ENCODE measurements at places on chromosomes 1 and 21.
A peak's percentile ranks its signal among the peaks of the same experiment; 100 is the strongest.

- no peak for DNase-seq
Observed at GRCh38 chr1:46190539-46190938, 7.7 kb downstream of the POMGNT1 start.

GRCh38 chr1:238624776-238625175 lies 734.1 kb upstream of the ZP4 start:
- DNase-seq: no peak

DNA sequence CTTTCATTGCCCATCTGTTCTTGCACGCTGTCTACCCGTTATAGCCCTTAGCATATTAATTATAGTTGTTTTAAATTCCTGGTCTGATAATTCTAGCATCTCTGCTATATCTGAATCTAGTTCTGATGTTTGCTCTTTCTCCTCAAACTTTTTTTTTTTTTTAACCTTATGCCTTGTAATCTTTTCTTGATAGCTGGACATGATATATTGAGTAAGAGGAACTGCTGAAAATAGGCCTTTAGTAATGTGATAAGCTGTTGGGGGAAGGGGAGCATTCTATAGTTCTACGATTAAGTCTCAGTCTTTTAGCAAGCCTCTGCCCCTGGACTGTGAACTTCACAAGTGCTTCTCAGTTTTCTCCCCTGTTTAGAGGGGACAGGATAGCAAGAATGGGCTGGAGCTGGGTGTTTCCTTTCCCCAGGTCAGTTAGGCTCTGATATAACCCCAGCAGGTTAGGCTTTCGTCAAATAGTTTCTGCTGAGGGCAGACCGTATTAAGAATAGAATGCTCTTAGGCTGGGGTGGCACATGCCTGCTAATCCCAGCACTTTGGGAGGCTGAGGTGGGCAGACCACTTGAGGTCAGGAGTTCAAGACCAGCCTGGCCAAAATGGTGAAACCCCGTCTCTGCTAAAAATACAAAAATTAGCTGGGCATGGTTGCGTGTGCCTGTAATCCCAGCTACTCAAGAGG lies 62.2 kb downstream of the ZFYVE9 start:
- DNase-seq: no peak

DNA sequence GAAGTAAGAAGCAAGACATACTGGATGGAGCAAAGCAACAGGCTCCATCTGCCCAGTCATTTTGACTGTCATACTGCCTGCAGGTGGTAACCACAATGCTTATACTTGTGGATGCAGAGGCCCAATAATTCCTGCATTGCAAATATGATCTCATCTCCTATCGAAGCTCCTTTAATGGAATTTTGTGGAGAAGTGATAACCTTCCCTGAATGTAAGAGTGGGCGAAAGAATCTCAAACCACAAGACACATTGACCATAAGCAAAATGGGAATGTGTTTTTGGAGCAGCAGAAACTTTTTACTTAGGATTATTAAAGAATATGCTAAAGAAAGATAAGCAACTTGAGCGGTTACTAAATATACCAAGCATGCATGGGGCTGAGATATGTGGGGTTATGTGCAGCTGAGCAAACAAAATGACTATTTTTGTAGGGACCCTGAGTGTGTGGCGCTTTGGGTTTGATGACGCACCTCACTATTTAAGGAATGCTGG lies 77.4 kb upstream of the BACH1 start:
- DNase-seq: no peak

DNA sequence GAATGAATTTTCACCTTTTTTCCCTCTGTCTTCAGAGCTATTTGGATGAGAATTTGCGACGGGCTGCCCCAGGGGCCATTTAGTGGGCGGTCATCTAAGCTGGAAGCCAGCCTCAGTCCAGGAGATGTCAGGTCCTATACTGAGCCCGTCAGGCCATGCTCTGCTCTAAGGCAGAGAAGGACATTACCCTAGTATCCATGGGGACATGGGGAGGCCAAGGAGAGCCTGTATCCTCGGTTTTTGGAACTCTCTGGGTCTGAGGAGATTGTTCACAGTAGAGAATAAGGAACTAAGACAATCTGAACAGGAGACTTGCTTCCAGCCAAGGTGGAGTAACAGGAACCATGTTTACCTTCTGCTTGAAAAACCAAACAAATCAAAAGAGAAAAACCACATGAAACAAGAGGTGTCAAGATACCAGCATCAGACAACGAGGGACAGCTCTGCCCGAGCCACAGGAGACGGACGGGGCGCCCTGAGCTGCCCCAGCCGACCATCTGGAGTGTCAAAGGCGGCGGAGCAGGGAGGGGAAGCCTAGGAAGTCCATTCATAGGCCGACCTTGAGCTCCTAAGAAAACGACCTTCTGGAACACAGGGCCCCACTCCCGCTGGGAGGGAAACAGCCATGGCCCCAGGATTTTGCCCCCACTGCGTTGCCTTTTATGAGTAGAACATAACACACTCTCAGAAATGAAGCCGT lies 20.0 kb upstream of the ADARB1 start:
- no peak for DNase-seq

DNA sequence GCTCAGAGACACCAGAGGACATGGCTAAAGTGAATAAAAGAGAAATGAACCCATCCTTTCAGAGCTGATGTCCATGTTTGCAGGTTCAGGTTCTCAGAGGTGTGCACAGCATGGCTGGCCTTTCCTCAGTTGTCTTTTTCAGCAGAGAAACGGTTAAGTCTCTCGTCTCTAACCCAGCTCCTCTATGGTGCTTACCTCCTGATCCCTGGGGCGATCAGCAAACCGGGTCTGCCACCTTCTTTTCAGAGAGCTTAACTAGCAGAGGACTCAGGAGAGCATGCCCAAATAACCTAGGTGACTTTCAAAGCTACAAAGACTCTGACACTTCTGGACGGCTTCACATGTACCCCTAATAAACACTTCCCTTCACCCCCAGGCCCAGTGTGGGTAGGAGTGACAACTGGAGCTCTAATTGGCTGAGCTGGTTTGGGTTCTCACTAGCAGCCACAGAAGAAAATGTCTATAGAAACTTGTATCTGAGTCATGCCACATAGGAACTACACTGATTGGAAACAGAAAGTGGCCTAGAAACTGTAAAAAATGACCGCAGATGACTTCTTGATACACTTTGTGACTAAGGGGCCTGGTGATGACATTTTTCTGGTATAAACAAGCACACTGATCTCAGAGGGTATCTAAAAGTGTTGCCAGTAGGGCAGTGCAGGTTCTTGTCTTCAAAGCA lies at the start of gene AIM2:
AIM2 (minus strand) TSS at position 329 of the 682 bp plus-strand sequence. CDS start 3,267 bp downstream, outside the sequence.
- no peak for DNase-seq

- no peak for DNase-seq
Observed at GRCh38 chr1:202564958-202565495, 145.2 kb downstream of the SYT2 start.

GRCh38 chr1:51732701-51733425 lies 116.0 kb downstream of the OSBPL9 start:
- no peak for DNase-seq

DNA sequence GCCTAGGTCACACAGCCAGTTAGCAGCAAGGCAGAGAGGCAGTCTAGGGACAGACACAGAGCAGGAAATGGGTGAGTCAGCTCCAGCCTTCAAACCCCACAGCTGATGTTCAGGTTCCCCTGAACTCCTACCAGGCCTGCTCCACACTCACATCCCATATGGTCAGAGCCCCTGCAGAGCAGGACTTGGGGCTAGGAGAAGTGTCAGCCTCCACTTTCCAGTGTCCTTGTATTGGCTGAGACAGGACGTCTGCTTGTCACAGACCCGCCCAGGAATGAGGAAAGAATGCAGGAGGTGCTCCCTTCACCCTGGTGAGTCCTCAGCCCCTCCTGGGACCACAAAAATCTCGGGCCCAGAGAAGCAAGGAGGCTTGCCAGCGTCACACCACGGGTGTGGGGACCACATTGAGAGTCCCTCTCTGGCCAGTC lies 92.5 kb downstream of the LACTBL1 start:
- no peak for DNase-seq

DNA sequence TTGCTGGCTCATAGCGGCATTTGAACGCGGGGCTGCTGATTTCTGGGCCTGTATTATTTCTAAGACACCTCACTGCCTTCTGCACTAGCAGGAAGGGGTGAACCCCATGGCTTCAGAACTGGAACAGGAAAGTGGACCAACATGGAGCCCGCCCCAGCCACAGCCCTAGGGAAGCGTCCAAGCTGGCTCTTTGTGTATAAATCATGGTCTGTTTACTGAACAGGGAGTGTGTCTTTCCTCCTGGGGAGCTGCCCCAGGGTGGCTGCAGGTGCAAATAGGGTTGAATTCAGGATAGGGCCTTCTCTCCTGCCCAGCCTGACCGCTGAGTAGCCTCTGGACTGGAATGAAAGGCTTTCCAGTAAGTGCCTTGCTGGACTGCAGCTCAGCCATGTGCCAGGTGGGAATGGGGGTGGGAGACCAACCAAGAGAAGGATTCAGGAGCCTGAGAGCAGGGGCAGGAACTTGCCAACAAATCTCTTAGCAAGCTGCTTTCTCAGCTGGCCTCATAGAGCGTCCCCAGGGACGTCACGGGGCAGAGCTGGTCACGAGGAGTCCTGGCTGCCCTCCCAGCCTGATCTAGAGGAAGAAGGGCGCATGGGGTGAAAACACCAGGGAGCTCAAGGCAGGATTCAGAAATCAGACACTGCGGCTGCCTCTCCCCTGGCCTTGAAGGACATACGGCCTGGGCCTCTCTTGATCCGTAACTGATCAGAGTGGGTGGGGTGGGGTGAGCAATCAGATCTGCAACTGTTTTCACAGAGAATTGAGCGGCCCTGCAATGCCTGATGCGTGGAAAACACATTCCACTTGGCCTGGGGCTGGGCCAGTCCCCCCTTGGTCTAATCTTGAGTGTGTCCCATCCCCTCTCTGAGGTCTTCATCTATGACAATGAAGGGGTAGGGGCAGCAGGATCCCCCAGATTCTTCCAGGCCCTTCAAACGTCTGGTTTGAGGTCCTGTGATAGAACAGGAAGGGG lies 56.5 kb upstream of the SELENON start:
- DNase-seq: no peak

DNA sequence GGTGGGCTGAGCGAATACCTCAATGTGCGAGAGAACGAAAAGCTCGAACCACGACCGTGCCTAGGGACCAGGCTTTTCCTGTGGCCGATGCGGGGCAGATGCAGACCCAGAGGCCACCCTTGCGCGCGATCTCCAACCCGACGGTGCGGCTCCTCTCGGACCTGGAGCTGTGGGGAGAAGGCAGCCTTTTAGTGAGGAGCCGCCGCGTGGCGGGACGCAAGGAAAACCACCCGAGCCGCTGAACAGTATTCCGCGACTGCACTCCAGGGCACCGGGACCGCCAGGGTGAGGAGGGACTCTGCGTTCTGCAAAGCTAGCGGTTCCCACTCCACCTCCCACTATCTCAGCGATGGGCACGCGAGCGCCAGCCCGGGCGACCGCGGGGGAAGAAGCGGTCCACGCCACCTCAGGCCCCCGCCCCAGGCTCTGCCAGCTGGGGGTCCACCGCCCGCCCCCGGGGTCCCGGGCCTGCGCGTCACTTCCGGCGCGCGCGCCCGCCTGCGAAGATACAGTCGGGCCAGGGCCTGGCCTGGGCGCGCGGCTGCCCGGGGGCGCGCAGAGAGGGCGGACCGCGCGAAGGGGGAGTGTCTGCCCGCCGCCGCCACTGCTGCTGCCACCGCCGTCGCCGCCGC lies 66.5 kb upstream of the PRKACB start:
- peak; percentile 90 for DNase-seq

DNA sequence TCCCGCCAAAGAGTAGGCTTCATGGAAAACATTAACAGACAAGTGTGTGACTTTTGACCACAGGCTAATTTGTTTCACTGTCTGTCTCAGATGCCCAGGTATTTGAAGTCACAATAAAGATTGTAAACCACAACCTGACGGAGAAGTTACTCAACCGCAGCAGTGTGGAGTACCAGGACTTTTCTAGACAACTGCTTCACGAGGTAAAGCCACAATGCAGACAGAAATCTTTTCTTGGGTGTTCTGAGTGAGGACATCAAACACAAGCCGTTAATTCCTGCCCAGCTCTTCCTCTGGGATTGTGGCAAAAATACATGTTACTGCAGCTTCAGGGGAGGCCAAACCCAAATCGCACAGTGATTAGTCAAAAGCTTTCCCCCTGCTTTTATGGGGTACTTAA lies 31.0 kb downstream of the UMODL1 start:
- no peak for DNase-seq

GRCh38 chr1:145994391-145995120 lies 1.8 kb downstream of the TXNIP start:
- no peak for DNase-seq

GRCh38 chr1:228471762-228472398 lies 15.3 kb upstream of the RNF187 start:
- DNase-seq: no peak

- no peak for DNase-seq
Observed at GRCh38 chr1:111761717-111762116, 6.0 kb downstream of the DDX20 start.

DNA sequence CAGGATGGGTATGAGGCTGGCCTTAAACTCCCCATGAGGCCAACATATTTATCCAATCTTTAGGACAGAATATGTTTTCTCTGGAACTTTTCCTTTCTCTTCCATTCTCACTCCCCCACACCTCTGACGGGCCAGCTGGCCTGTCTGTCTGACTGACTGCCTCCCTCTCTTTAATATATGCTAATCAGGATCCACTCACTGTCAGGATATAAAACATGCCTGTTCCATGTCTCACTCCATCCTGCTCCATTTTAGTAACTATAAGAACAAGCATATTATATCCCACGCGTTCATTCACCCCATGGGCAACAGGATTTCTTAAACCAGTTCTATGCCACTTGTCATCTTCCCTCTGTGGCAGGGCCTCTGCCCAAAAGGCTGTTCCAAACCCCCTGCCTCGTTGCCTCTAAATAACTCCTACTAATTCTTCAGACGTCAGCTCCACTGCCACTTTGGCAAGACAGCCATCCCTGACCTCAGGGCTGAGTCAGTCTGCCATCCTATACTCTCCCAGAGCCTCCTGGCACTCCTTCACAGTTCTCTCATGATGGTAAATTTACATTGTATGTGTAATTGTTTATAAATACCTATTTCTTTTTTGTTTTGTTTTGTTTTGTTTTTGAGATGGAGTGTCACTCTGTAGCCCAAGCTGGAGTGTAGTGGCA lies 84.3 kb upstream of the SPATA6 start:
- DNase-seq: no peak

DNA sequence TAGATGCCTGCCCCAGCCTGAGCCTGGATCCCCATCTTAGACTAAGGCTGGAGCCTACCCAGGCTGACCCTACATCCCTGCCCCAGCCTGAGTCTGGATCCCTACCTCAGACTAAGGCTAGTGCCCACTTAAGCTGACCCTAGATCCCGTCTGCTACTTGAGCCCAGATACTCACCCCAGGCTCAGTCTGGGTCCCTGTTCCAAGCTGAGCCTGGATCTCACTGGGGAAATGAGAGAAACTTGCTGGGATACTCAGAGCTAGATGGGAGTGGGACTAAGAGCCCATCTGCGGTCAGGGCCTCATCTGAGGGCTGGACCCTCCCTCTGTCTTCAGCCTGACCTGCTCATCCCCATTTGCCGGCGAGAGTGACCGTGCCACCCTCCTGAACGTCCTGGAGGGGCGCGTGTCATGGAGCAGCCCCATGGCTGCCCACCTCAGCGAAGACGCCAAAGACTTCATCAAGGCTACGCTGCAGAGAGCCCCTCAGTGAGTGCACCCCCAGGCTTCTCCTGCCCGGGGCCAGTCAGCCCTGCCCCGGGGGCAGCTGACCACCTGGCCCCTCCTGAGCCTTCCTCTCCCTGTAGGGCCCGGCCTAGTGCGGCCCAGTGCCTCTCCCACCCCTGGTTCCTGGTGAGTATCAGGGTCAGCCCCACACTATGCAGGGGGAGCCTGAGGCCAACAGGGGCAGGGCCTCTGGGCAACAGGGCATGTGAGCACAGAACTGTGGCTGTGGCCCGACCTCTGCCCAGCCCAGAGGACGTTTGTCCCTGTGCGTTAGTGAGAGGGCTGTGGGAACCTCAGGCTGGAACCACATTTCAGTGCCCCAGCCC lies 36.8 kb downstream of the TRIM11 start:
- DNase-seq: no peak

GRCh38 chr1:222561656-222562055 lies 13.8 kb upstream of the HHIPL2 start:
- no peak for DNase-seq
